Neural progenitor cell (in vitro differentiated cells): ENCODE measurements at places on chromosomes 1 and 21. TPM values are rescaled to one million over a fixed set of nuclear protein-coding genes. Genes with fewer than 3 reads are reported as not detected.

Gene DDR2
- total RNA-seq = 0.69 and 0.74 TPM in 2 replicates

Gene C4BPB
- not detected in 2 replicates for total RNA-seq

GRCh38 chr1:5847013-5847659, 145.1 kb downstream of the NPHP4 start:
- peak; percentile 90 for DNase-seq

Gene ZBED6
- total RNA-seq = 6.9 and 10.3 TPM in 2 replicates

GRCh38 chr1:107739201-107739600, 225.8 kb downstream of the VAV3 start:
- DNase-seq = no peak

DNA sequence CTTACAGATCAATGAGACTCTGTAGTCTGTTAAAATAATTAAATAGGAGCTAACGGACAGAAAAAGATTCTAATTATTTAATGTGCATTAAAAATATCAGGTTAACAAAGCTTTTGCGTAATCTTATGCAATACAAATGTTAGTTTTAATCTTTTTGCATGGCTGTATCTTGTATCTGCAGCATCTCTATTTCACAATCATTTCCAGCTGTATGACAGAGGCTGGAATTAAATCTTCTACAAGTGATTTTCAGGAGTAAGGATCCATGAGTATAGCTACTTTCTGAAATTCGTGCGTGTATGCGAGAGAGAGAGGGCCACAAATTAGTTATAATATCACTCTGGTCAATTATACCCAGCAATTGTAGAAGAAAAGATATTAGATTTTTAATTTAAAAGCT, 1446.8 kb downstream of the NCAM2 start:
- no peak for DNase-seq

DNA sequence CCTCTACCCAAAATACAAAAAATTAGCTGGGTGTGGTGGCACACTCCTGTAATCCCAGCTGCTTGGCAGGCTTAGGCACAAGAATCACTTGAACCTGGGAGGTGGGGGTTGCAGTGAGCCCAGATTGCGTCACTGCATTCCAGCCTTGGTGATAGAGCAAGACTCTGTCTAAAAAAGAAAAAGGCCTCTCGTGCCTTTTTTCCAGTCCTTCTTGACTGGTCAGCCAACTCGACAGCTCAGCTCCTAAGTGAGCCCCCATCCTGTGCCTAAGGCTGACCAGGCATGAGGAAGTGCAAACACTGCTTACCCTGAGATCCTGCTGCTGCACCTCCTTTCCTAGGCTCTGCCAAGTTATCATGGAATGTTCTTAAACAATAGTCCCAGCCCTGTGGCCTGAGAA, 10.1 kb upstream of the PROK1 start:
- no peak for DNase-seq

Gene CFHR3
- 4.8 and 20.9 TPM in 2 replicates for total RNA-seq

Gene CLCA4
- not detected in 2 replicates for total RNA-seq

DNA sequence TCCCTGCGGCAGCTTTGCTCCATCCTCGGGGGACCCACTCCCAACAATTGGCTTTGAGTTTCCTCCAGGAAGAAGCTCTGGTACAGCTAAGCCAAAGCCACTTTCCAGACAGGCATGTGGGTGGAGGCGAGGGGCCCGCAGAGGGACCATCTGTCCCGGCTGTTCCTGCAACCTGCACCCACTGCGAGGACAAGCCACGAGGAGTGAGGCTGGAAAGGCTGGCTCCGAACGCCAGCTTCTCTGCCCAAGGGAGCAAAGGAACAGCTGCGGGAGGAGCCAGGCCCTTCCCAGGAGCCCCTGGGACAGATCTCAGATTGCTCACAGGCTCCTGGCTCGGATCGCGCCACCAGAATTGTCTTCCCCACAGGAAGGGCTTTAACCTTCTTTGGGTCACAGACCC, 28.3 kb upstream of the PEF1 start:
- DNase-seq = no peak

GRCh38 chr1:92482665-92483609, 3.8 kb downstream of the GFI1 start:
- DNase-seq = peak; percentile 58

DNA sequence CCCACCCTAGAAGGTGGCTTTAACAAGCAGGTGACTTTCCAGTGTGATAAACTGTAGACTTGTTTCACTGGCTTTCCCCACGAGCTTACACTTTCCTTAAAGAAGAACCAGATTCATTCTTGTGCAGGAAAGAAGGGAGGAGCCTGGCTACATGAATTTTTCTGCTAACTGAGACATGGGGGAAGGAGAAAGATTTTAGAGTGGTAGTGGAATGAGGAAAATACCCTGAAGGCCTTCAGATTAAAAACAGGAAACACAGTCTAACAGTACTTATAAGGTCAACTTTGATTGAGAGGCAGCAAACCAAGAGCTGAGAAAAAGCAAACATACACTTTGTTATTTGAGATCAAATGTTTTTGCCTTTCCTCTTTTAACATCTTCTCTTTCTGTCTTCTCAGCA, 640.9 kb upstream of the PLXNA2 start:
- DNase-seq = no peak

Gene SETSIP
- not detected in 2 replicates for total RNA-seq

- DNase-seq = no peak
Measured at GRCh38 chr1:231678011-231678432, 51.4 kb downstream of the DISC1 start.

- DNase-seq = no peak
Measured at GRCh38 chr1:24606621-24607020, 36.5 kb upstream of the SRRM1 start.

GRCh38 chr1:201468501-201468843, 516 bp downstream of the PHLDA3 start:
- peak; percentile 67 for DNase-seq

- no peak for DNase-seq
Measured at GRCh38 chr1:26754086-26754874, 33.5 kb upstream of the PIGV start.

DNA sequence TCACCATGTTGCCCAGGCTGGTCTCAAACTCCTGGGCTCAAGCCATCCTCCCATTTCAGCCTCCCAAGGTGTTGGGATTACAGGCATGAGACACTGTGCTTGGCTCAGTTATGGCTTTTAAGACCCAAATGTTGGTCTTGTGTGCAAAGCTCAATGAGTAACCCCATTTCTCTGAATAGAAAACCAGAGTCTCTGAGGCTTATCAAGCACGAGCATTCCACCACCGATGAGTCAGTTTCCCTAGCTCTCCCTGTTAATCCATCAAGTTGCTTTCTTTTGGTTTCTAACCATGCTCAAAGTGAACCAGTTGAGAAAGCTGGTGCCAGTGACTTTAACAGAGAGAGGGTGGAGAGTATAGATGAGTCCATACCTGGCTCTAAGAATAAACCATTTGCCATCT, 350.9 kb upstream of the ADGRL2 start:
- no peak for DNase-seq

Gene AMPD1
- not detected in 2 replicates for total RNA-seq

Gene ERICH3
- 0.03 TPM in 1 of 2 replicates, not detected in the other for total RNA-seq

DNA sequence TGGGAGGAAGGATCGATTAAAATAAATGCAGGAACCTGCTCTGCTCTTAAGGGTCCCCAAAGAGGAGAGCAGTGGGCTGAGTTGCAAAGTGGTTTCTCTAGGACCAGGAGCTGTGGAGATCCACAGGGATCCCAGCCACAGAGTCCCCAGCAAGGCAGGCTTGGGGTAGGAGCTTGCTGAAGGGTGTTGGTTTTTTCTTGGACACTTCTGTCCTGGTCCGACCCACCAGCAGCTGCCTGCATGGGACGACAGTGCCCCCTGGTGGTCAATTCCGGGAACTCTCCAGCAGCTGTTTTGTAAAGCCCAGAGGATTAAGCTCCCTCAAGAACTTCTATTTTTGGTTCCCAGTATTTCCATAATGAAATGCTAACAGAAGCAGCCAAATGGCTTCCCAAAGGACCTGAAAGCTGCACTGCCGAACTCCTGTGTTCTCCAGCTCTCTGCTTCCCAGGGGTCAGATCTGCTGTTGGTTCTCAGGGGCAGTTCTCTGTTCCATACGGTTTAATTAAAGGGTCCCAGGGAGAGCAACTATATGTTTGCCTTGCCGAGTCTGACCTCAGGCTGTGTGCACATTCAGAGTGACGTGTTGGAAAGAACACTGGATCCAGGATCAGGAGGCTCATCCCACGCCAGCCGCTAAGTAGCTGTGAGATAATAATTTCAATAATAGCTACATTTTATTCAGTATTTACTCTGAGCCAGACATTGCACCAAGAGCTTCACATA, 23.2 kb downstream of the NENF start:
- DNase-seq = peak; percentile 83

DNA sequence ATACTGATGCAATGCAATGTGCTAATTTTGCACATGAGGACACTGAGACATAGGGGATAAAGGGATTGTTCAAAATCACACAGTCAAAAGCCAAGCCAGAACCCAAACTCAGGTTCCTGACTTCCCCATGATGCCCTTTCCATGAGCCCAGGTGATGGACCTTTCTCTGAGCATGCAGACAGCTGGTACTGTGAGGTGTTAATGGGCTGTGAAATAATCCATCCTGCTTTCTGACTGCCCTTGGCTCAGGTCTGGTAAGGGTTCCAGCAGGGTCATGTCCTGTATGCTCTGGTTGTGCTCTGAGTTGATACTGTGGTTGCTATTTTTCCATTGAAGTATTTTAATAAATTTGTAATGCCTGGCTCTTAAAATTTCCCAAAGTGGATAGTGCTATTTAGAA, 50.0 kb downstream of the CNIH3 start:
- no peak for DNase-seq

Gene LRRC53
- not detected in 2 replicates for total RNA-seq

DNA sequence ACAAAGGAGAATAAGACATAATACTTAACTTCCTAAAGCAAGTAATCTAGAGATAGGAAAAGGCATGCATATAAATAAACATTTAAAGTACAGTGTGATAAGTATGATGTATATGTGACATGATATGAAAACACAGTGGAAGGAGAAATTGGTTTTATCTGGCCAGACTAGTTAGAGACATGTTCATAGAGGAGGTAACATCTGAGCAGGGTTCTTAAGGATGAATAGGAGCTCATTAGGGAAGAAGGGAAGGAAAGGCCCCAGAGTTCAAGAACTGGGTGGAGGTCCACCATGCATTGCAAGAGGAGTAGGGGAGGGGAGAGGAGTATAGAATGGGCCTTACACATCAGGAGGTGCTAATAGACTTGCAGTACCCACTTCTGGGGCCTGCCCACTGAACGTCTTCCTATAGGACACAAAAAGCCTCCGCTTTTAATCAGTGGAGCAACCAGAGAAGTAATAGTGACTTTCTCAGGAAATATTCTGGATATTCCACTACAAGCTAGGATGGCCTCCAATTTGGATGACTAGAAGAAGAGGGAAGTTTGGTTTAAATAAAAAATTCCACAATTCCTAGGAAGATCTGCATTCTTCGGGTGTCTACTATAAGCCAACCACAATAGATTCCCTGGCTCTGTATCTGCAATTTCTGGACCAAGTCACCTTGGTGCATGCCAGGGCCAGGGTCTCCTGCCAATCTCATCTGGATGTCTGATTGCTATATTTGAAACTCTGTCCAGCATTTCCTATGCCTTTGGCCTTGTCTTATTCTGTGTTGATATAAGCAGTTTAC, 41.9 kb downstream of the NGF start:
- no peak for DNase-seq

Gene AVPR1B
- total RNA-seq = not detected in 2 replicates

Gene ZNF593OS
- total RNA-seq = 0.67 and 2.1 TPM in 2 replicates

Gene GSTM1
- total RNA-seq = 13.8 and 20.8 TPM in 2 replicates

Gene IL20
- total RNA-seq = not detected in 2 replicates

DNA sequence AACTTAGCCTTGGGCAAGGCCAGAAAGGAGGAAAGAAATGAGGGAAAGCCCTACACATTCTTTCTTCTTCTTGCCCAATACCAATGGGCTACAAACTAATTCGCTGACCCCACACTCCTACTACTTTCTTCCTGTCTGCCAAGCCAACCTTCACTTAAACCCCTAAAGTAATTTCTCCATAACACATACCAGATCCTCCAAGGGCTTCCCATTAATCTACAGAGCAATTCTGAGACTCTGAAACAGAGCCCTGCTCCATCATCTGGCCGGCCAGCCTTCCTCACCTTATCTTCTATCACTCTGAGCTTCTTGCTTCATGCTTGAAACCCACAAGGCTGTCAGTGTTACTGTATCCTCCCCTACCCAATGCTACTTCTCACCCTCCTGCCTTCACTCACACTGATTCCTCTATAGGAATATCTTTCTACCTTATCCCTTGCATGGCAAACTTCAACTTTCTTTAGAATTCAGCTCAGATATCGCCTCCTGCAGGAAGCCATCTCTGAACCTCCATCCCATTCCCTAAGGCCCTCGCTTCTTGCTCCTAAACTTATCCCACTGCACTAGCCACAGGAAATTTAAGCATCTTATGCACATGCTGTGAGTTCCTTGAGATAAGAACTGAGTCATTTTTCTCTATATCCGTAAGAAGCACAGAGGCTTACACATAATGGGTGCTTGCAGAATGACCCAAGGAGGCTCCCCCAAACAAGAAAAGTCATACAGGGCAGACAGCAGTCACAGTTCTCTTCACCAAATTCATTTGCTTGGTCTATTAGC, 81.9 kb downstream of the JAK1 start:
- DNase-seq = no peak

Gene ALDH9A1
- 82.3 and 87.2 TPM in 2 replicates for total RNA-seq

DNA sequence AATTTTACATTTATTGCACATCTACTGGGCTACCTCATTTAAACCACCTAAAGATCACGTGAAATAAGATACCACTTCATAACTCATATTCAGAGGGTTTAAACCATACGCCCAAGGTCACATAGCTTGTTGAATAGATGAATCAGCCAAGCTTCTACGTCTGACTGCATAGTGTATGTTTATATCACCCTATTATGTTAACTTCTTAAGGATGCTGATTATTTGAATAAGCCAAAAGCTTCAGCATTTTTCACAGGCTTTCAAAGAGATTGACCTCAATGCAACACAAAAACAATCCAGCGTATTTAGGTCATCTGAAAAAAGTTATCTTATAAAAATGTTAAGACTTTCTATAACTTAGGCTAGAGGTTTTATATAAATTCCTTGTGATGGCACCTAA, 373.8 kb downstream of the TGFB2 start:
- no peak for DNase-seq

GRCh38 chr1:45260244-45260643, 53.8 kb upstream of the ZSWIM5 start:
- DNase-seq = no peak

- DNase-seq = no peak
Measured at GRCh38 chr1:66256629-66257572, 277.1 kb upstream of the SGIP1 start.

GRCh38 chr1:238962941-238963340, 423.4 kb upstream of the CHRM3 start:
- no peak for DNase-seq

- no peak for DNase-seq
Measured at GRCh38 chr1:98044766-98045165, 123.9 kb upstream of the DPYD start.

- DNase-seq = no peak
Measured at GRCh38 chr1:59071876-59072582, 224.9 kb upstream of the FGGY start.

- no peak for DNase-seq
Measured at GRCh38 chr1:58548371-58548770, 1.8 kb upstream of the OMA1 start.

- DNase-seq = no peak
Measured at GRCh38 chr1:173857363-173857917, 10.3 kb downstream of the GAS5 start.
